ENCODE measurements at places on chromosomes 5 and 9.
A peak's percentile ranks its signal among the peaks of the same experiment; 100 is the strongest.

GRCh38 chr9:129404621-129405020, 216.3 kb downstream of the C9orf50 start:
- no peak for DNase-seq

DNA sequence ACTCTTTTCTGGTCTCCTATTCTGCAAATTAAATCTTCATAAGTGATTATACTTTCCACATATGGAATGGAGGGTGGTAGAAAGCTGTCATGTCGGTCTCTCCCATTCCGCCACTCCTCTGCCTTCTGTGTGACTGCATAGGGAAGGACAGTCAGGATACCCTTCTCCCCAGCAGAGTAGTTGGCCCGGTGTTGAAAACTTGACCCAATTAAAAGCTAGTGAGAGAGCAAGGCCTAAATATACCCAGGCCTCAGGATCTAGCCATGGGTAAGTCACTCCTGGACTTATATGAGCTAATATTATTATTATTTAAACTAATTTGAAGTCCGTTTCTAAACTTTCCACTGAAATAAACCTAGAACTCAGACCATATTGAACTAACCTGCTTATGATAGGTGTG, 194.8 kb downstream of the TSSK1B start:
- DNase-seq, result no peak

DNA sequence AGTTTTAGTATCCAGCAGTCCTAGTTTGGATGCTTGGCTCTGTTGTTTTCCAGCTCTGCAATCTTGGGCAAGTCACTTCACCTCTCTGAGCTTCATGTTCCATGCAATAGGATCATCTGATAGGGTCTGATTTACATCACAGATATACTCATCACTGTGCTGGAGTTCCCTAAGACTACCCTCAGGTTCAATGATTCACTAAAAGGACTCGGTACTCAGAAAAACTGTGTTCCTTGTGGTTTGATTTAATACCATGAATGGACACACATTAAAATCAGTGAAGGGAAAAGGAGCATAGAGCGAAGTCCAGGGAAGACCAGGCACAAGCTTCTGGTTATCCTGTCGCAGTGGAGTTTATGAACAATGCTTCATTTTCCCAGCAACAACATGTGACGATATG, 119.9 kb upstream of the EFNA5 start:
- no peak for DNase-seq

- no peak for DNase-seq
These were observed 4.2 kb downstream of the ITGA2 start for GRCh38 chr5:52993367-52993766.

DNA sequence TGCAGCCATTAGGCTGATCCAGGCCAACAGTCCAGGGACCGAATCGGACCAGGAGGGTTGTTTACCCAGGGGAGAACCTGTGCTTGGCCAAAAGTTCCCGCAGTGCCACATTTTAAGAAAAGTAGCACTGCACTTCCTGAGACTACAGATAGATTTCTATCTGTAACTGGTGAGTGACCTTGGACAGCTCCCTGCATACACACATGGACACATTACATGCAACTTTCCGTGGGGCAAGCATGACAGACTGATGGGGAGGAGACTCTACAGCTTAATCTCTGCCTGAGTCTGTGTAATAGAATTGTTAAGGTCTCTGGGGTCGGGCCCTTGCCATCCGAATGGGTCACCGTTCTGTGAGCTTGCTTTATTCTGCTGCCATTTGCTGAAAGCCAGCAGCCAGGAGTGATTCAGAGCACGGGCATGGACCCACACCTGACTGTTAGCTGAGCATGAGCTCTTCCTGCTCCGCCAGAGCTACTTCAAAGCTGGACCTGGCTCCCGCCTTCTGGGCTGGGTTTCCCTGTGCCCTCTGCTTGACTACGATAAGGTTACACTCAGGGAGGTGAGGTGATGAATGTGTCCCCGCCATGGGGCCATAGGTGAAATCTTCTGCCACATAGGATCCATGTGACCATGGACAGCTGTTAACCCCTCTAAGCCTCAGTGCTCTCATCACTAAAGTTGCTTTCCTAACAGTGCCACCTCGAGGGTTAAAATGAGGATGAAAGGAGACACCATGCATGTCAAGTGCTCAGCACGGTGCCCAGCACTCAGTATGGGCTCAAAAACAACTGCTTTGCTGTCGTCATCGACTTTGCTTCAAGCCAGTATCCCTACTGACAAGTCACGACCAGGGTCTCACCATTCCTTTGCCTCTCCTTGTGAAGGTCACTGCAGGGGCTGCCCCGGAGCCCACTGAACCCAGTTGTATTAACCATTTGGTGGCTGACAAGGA, 200.0 kb downstream of the MELK start:
- no peak for DNase-seq

DNA sequence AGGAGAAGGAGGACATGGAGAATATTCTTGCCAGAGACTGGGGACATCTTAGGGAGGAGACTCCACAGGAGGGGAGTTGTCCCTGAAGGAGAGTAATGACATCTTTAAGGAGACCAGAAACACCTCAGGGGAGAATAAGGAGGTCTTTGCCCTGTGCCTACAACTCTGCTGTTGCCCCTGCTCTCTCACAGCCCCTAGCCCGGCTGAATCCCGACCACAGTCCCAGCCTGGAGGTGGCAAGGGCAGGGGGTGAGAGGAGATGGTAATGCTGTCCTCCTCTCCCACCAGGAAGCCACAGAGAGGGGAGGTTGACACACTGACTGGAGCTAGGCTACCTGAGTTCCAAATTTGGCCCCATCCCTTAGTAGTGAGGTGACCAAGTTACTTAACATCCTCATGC, 30.2 kb upstream of the ENHO start:
- no peak for DNase-seq

GRCh38 chr5:76660360-76660759, 37.2 kb upstream of the F2RL2 start:
- no peak for DNase-seq

GRCh38 chr9:21965401-21965951, 28.7 kb downstream of the CDKN2A start:
- DNase-seq, result peak; percentile 69

DNA sequence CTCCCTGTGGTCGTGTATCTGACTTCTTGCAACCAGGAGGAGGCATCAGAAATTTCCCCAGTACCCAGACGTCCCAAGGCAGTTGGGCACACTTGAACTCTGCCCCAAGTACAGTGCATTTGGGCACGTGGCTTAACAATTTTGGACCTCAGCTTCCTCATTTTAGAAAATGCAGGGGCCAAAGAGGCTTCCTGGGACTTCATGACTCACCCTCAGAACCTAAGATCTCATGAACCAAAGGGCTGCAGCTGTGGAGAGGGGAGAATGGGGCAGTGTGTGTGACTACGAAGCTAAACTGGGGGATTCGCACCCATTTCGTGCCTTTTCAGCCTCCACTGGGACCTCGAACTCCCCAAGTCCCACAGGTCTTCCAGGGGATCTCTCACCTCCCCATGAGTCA, 59.2 kb downstream of the SYK start:
- no peak for DNase-seq

- no peak for DNase-seq
These were observed 332.8 kb downstream of the MLLT3 start for GRCh38 chr9:20289423-20290010.

DNA sequence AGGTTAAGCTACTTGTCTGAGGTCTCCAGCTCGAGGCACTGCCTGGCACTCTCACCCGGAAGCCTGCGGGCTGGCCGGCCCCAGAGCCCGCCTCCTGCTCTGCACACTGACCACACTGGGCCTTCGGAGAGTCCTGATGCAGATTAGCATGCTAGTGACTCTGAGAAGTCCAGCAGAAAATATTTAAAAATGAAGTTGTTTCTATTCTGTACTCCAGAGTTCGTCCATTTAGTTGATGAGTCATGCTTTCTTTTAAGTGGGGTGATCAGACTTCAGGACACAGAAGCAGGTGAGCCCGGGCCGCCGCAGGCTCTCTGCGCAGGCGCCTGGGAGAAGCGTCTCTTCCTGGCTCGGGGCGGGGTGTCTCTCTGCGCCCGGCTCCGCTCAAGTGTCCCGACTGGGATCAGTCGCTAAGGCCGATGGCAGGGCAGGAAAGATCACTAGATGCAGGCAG, 32.5 kb downstream of the FAM240B start:
- DNase-seq, result no peak

DNA sequence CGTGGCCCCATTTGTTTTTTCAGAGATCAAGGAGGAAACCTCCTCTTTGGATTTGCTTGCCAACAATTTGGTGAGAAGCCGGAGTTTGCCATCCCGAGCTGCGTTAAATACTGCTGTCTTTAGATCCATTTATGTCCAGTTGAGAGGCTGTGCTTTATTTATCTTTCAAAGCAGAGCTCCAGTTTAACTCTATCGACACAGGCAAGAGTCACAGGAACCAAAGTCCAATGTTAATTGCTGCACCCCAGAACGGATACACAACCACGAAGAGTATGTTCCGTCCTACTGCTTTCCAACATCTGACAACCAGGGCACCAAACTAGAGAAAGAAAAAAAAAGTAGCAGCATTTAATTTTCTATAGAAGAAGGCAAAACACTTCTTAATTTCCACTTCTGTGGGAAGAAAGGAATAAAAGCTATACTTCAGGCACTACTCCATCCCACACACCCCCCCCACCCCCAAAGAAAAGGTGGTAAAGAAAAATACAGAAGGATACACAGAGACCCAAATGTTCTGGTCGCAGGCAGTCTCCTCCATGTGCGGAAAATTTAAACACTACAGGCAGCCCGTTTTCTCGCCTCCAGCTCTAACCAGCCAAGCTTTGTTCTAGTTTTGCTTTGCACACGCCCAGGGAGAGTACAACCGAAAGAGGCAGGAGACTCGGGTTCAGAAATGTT, 1.1 kb downstream of the FEM1C start:
- DNase-seq, result no peak

DNA sequence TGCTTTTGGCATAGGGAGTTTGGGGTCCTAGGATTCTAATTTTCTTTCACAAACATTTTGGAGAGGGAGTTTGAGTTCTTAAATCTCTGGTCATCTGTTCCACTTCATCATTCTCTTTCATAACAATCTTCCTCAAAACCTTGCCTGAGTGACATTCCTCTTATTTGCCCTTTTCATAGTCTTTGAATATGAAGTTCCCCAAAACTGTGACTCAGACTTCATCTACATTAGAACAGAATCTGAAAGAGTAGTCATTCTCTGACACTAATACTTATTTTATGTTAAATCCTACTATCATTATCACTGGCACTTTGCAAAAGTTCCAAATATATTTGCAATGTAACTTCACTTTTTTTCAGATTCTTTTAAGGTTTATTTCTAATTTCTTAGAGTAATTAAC, 163.8 kb downstream of the CDH10 start:
- DNase-seq, result no peak

- no peak for DNase-seq
These were observed 940 bp upstream of the CAMK4 start for GRCh38 chr5:111223101-111223786.

DNA sequence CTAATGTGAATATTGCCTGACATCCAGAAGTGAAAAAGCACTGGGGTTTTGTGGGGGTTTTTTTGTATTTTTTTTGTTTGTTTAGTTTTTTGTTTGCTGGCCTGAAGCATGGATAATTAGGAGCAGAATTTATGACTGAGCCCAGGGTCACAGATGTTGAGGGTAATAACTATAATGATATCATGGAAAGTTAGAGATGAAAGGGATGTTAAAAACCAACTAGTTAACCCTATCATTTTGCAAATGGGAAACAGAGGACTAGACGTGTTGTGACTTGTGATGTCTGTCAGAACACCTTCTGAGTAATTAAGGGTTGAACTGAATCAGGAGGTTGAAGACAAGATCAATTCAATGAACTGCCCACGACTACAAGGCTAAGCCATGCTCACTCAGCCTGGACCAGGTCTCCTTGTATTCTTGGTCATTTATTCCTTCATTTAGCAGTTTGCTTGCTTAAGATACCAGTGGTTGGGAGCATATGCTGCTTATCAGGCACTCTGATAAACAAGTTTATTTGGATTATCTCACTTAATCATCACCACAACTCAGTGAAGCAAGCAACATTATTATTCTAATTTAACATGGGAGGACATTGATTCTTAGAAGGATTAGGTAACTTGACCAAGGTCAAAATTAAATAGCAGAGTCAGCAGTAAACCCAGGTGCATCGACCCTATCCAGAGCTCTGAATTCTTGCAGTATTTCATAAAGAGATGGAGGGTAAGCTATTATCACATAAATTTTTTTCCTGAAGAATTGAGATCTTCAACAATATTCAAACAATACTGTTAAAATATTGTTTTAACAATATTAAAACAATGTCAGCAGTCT, 75.7 kb upstream of the PIK3R1 start:
- no peak for DNase-seq

GRCh38 chr5:93805616-93806379, 64.4 kb upstream of the POU5F2 start:
- no peak for DNase-seq

DNA sequence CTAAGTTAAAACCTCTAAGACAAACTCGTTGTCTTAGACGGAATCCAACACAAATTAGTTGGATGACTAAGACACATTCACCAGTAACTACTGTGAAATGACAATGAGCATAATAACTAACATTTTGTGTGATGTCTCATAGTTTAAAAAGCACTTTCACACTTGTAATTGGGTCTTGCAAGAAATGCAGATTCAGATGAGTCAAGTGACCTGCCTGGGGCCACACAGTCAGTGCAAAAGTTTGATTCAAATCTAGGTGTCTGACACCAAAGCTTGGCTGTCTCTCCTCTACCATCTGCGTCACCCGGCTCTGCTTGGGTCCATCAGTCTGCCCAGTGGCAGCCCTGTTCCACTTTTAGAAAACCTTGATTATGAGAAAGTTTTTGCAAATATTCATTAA, 143.7 kb downstream of the TTLL11 start:
- DNase-seq, result no peak

DNA sequence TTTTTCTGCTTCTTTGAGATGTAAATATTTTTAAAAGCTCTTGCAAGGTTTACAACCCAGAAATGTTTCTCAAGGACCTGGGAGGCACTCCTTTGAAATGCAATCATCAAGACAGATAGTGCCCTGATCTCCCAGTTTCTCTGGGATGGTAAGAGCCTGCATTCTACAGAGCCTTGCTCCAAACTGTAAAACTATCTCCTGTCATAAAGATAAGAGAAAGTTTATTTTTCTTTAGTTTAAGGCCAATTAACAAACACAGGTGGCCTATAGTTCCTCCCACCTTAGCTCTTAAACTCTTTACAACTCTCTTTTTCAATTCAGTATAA, 1231.1 kb upstream of the NUDT12 start:
- no peak for DNase-seq

DNA sequence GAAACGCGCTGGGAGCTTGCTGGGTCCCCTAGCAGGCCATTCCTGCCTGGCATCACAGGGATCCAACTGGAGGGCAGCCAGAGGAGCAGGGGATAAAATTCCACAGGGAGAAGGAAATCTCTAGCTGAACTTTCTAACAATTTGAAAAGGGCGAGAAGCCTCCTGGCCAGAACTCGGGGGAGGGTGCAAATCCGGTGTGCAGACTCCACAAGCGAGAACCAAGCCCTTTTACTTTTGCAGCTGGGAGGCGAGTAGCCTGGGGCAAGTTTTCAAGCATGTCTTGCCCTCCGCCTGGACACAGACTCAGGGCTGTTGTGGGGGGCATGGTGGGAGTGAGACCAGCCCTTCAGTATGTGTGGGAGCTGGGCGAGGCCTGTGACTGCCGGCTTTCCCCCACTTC, 14.3 kb upstream of the POU5F2 start:
- DNase-seq, result no peak
